ENCODE measurements at places on chromosomes 13 and 19.

- DNase-seq: no peak
These were observed 204.3 kb downstream of the EFNB2 start for GRCh38 chr13:106331116-106331515.

GRCh38 chr13:34086281-34086680 is 268.3 kb downstream of the RFC3 start:
- DNase-seq: peak; percentile 6

DNA sequence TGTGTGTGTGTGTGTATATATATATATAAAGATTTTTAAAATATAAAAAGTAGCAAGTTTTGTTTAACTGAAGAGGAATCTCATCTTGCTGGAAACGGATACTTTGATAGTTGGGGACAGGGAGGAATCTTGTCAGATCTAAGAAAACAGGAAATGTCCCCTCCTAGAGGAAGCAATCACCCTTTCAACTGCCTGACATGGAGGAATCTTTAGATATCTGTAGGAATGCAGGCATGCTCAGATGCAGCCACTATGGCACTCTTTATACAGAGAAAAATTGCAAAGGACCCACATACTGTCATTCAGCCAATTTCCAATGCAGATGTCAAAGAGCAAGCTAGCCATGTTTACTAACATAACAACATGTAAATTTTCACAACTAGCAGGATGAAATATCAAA is 38.8 kb downstream of the ZNF611 start:
- no peak for DNase-seq

- DNase-seq: no peak
These were observed 1077.6 kb downstream of the DIAPH3 start for GRCh38 chr13:59086147-59086546.

GRCh38 chr13:44116562-44117332 is 237.0 kb downstream of the LACC1 start:
- DNase-seq: no peak

DNA sequence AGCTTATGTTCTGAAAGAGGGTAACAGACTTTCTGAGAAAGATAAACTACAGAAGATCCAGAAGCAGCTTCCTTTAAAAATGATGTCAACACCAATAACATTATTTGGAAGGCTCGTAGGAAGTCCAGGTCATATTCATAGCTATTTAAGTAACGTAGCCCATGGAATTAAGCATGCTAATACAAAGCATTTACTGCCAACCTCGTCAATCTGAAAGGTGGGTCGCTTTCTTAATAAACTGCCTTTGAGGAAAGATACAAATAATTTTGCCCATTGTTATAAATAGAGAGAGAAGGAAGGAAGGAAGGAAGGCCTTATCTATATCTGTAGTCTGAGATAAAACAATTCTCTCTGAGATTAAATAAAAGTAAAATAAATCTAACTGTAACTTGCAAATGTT is 80.3 kb downstream of the STARD13 start:
- DNase-seq: no peak

DNA sequence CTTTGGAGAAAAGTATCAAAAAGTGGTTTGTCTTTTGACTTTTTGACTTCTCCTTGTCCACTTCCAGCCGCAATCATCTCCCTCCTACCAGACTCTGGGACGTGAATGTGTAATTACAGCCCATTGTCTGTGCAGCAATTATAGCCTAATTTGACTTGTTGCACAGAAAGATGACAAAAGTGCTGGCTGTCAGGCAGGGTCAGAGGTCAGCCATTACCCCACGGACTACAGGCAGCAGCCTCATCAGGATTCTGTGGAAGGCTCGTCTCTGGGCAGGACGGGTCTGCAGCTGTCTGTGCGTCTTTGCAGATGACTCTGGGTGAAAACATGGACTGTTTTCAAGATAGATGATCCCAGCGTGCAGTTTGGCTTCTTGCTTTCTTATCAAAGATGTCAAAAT is 102.2 kb upstream of the EDNRB start:
- no peak for DNase-seq

GRCh38 chr13:102203718-102204117 is 198.1 kb downstream of the FGF14 start:
- DNase-seq: no peak

DNA sequence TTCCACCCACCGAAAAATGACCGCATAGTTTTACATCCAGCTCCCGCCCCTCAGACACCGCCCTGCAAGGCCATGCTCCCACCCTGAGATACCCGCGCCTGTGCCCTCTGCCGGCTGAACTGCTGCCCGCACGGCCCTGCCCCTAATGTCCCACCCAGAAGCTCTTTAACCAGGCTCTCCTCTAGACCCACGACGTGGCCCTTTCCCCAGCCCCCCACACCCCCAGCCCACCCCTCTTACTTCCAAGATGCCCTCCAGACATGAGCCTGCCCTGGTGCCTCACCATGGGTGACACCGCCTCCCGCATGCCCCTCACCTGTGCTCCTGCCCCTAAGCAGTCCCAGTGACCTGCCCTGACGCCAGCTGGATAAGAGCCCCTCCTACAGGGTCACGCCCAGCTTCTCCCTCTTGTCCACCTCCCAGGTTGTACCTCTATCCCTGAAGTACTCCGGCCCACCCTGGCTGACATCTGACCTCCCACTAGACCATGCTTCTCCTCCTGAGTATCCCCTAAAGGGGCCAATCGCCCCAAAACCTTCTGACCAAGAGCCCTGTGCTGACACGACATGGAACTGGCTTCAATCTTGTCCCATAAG is 51.2 kb downstream of the COLGALT1 start:
- DNase-seq: no peak

DNA sequence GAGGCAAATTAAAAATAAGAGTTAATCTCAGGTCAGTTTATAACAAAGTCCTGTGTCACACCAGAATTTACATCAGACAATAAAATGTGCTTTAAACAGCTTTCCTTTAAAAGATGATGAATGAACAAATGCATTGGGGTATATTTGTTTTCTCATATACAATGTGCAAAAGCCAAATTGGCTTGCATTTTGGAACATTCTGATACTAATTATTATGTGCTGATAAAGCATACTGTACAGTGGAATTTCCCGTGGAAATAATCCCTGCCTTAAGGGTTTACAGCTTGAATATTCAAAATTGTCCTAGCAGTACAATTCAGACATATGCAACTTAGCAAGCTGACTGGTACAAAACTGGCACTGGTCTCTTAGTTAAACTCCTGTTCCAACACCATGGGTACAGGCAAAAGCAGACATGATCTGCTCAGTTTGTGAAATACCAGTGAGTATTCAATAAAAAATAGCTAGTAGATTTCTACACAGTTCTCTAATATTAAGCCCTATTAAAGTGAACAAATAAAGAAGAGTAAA is 373.4 kb downstream of the SLITRK1 start:
- DNase-seq: no peak

GRCh38 chr19:52297601-52298364 is 814 bp downstream of the ZNF480 start:
- DNase-seq: no peak

- no peak for DNase-seq
These were observed 6.0 kb downstream of the RUVBL2 start for GRCh38 chr19:48999481-49000325.

DNA sequence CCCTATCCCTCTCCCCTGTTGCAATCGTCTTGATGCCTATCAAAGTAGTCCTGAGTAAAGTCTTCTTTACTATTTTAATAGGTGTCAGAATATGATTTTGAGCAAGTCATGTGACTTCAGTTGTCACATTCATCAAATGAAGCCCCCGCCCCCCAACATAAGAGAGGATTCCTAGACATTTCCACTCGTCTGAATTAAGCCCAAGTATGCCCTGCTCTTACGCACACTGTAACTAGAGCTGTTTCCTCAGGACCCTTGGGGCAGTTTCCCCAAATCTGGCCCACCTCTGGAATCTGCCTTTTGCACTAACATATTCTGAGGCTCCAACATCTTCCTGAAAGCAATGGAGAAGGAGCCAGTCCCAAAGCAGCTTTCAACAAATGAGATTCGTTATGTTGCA is 25.5 kb downstream of the SACS start:
- DNase-seq: no peak

GRCh38 chr13:43141685-43142084 is 118.3 kb downstream of the DNAJC15 start:
- no peak for DNase-seq

- DNase-seq: no peak
These were observed 587 bp downstream of the ZNF613 start for GRCh38 chr19:51927859-51928258.

GRCh38 chr13:112131081-112131712 is 64.2 kb downstream of the SOX1 start:
- DNase-seq: no peak

GRCh38 chr13:110290153-110290552 is 16.8 kb downstream of the COL4A1 start:
- no peak for DNase-seq

- DNase-seq: no peak
These were observed 9.1 kb downstream of the ZNF610 start for GRCh38 chr19:52345162-52345561.

DNA sequence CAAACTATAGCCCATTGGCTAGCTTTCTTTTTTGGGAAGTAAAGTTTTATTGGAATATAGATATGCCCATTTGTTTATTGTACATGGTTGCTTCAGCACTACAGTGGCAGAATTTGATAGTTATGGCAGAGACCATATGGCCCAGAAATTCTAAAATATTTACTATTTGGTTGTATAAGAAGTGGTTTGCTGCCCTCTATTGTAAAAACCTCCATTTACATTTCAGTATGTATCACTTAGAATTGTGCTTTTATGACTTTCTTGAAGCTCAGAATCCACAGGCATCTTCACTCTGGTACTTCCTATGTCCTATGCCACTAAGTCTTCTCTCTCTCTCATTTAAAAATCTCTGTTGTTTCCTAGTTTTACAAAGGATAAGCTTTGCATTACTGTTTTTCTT is 37.7 kb downstream of the DLEU7 start:
- no peak for DNase-seq

- no peak for DNase-seq
These were observed 297.1 kb downstream of the COG6 start for GRCh38 chr13:39952249-39953233.

- no peak for DNase-seq
These were observed 639 bp downstream of the LENG1 start for GRCh38 chr19:54158812-54159351.

GRCh38 chr19:35509861-35510625 is 3.4 kb downstream of the DMKN start:
- peak; percentile 93 for DNase-seq

DNA sequence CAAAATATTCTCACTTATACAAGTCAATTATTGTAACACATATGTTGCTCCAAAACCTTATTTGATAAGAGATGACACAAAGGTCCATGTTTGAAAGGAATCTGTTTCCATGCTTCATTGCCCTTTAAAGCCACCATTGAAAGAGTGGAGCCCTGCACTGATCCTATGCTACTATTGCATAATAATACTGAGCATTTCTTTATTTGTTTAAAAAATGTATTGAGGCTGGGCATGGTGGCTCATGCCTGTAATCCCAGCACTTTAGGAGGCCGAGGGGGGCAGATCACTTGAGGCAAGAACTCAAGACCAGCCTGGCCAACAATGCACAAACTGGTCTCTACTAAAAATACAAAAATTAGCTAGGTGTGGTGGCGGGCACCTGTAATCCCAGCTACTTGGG is 178.8 kb upstream of the STARD13 start:
- no peak for DNase-seq

DNA sequence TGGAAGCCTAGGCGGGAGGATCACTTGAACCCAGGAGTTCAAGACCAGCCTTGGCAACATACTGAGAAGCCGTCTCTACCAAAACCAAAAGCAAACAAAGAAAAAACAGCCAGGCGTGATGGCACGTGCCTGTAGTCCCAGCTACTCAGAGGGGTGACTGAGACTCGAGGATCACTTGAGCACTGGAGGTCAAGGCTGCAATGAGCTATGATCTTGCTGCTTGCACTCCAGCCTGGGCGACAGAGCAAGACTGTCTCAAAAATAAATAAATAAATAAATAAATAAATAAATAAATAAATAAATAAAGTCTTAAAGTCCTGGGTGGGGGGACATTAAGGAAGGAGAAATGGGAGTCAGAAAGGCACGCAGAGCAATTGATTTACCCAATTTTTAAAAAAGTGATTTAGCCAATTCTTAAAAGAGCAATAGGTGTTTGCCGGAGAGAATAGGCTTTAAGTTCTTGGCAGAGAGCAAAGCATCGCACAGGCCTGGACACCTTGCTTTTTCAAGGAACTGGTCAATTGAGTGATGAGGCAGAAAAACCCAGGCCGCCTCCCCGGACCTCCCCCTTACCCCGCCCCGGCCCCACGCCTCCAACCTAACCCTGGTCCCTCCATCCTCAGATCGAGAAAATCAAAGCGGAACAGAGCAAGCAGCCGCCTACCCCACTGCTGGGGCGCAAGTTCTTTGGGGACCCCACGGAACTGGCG is 9.5 kb upstream of the SHKBP1 start:
- DNase-seq: no peak

DNA sequence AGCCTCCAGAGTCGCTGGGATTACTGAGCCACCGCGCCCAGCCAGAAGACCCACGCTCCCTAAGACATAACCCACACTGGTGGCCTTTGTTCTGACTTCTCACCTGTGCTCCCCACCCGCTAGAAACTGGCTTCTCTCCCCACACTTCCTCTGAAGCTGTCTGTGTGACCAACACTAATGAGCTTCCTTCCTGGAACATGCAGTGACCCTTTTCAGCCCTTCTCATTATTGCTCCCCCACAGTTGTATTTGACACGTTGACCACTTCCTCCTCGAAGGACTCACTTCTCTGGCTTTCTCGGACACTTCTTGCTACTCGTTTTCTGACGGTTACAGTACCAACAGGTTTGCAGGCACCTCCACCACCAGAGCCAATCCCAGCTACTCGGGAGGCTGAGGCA is 10.9 kb downstream of the NCR1 start:
- DNase-seq: no peak

DNA sequence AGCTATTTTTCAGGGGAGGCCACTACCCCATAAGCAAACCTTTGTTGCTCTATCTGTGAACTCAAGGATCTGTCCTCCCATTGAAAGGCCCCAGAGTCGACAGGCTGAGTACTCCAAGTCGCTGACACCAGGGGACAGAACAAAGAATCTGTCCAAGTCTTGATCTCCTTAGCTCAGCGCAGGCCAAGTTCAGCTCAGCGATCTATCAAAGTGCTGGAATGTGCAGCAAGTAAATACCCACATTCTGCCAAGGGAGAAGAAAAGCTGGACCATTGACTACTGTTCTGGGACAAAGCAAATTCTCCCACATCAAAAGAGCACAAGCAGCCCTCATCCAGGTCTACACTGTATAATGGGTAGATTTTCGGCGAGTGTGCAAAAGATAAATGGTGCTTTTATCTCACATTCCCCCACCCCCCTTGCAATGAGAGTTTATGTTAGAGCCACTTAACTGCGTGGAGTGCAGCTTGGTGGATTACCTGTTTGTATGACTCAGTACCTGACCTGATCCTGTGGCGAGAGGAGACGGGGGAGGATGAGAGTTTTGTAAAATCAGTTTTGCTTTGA is 391.7 kb upstream of the SGCG start:
- DNase-seq: no peak

- DNase-seq: no peak
These were observed 48.2 kb upstream of the SLITRK5 start for GRCh38 chr13:87622971-87623370.

- no peak for DNase-seq
These were observed 35.0 kb upstream of the VWA8 start for GRCh38 chr13:41995946-41996345.

- DNase-seq: no peak
These were observed 14.2 kb downstream of the CHERP start for GRCh38 chr19:16527971-16528521.
